ENCODE measurements at places on chromosomes 12 and 14. TPM values are rescaled to one million over a fixed set of nuclear protein-coding genes. Genes with fewer than 3 reads are reported as not detected.

KRT81 gene
- not detected for total RNA-seq

- H3K4me3 ChIP-seq: no peak overlapping the region
- no peaks in the 10 kb centered on the region for H3K4me1 ChIP-seq
- H3K36me3 ChIP-seq: no peaks in the 10 kb centered on the region
- no peak overlapping the region for H3K27ac ChIP-seq
- DNase-seq: no peak
Observed at GRCh38 chr12:42794806-42795205, 205.3 kb upstream of the PRICKLE1 start.

- no peaks in the 10 kb centered on the region for H3K27me3 ChIP-seq
- H3K36me3 ChIP-seq: no peaks in the 10 kb centered on the region
- no peak overlapping the region for H3K27ac ChIP-seq
- no peaks in the 10 kb centered on the region for H3K4me1 ChIP-seq
- no peak for DNase-seq
- H3K4me3 ChIP-seq: no peak overlapping the region
Observed at GRCh38 chr14:98651037-98651436, 621.0 kb downstream of the BCL11B start.

- H3K4me3 ChIP-seq: no peak overlapping the region
- no peaks in the 10 kb centered on the region for H3K4me1 ChIP-seq
Observed at GRCh38 chr12:94848966-94849365, 154.5 kb downstream of the NDUFA12 start.

Measured in activated T-helper 2 cell treated with anti-CD3 and anti-CD28 coated beads, Interferon-gamma antibody, Interleukin-2, Interleukin-4, amounts not matched to agents 10 μg/mL and 5 μg/mL and 100 μg/mL, durations not matched to agents 14 hours and 24 hours and 36 hours (primary cell).